ENCODE measurements at places on chromosomes 3 and 15.

DNA sequence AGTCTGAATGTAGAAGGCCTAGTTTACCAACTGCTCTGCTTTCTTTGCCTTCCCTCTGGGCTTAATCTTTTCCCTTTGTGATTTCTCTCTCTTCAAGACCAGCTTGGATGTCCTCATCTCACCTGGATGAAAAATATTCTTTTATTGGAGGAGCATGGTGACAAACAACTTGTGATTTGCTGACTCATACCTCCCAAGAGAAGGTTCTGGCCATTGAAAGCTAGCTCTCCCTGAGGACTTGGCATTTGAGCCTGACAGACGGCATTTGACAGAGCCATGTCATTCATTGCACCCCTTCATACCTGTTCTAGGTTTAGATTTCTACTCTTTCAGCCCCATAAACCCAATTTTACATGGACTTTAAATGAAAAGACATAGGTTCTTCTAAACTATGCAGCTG lies 33.3 kb downstream of the ATG7 start:
- DNase-seq = no peak

- no peak for DNase-seq
Measured at GRCh38 chr3:44530911-44531310, 24.1 kb upstream of the ZKSCAN7 start.

GRCh38 chr3:74640211-74640610 lies 25.8 kb upstream of the CNTN3 start:
- DNase-seq = no peak

DNA sequence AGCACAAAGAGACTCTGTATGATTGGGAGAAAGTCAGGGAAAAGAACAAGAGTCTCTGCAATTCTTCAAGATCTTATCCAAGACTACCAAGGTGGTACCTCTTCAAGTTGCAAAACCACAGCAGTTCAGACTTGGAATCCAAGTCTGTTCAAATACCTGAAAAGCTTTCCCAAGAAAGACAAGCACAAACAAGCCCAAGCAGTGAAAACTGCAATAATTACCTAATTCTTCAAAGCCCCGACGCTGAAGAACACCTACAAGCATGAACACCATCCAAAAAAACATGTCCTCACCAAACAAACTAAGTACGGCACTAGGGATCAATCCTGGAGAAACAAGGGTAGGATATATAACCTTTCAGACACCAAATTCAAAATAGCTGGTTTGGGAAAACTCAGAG lies 299.3 kb upstream of the ALCAM start:
- DNase-seq = no peak

DNA sequence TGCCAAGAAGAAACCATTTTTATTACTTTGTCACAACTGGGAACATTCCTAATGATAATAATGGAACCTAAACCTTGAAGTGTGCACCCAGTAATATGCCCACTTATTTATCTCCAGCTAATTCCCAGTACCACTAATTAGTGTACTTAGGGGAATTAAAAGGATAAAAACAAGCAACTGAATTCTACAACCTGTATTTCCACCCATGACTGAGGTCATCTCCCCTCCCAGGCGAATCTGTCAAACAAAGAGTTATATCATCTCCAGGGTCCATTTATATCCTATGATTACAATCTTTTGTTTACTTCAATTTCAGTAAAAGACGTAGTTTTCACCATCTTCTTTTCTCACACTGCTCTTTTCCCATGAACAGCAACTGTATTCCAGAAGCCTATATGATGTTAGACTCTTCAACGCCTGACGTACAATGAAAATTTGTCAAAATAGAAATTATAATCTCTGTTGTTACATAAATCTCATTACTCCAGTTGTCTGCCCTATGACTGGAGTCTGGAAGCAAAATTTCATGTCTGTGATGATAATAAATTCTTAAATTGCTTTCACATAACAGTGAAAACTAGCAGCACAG lies 177.6 kb downstream of the GOLIM4 start:
- no peak for DNase-seq

DNA sequence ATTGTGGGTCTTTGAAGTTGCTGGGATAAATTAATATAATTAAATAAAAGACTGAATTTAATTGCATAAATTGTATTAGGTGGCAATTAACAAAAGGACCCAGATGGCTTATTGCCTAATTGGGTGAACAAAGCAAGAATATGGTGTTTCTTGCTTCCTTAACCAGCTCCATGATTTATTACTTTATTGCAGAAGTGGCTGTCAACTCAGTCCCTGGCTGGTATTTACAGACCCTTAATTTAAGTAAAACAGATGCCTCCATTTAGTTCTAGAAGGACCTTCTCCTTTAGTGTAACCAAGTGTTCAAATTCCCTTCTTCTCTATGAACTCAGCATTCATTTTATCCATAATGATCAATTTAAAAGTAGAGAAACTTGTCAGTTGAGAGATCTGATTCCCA lies 35.1 kb downstream of the DPH3 start:
- no peak for DNase-seq
